ENCODE measurements at places on chromosomes 5 and 9. TPM values are rescaled to one million over a fixed set of nuclear protein-coding genes. Genes with fewer than 3 reads are reported as not detected.

DNA sequence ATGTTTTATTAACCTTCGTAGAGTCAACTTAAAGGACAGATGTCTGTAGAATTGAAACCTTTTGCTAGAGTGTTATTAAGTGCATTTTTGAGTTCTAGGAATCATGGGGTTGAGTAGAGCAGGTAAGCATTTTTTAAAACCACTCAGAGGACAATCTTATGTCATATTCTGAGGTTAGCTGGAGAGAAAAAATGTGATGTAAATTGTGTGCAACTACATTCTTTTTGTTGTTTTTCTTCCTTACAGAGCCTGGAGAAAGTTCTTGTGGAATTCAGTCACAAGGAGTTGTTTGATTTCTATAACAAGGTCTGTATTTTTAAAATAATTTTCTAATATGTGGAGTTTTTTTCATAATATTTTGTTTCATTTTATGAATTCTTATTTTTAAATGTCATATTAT, 206.4 kb downstream of the COMMD10 start:
- no peaks in the 10 kb centered on the region for H3K36me3 ChIP-seq
- no peaks in the 10 kb centered on the region for H3K4me1 ChIP-seq
- no peak overlapping the region for H3K27ac ChIP-seq

- no peaks in the 10 kb centered on the region for H3K4me1 ChIP-seq
- no peak for DNase-seq
- H3K36me3 ChIP-seq = no peaks in the 10 kb centered on the region
- no peak overlapping the region for H3K27ac ChIP-seq
- no peaks in the 10 kb centered on the region for H3K27me3 ChIP-seq
Measured at GRCh38 chr5:122864400-122864799, 19.0 kb downstream of the SNX24 start.

DNA sequence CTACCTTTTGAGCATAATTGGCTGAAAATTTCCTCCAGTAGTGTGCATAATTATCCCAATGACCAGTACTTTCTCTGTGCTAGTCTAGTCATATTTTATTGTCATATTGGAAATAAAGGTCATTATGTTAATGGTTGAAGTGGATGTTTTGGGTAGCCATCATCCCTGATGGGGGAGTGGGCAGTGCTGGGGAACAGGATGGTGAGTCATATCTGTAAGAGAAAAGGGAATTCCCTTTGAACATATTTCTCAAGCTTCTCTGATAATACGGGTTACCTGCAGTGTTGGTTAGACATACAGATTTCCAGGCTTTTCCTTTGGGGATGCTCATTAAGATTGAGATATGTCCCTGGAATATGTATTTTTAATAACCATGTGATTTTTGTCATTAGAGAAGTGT, 33.3 kb upstream of the SPATA31D4 start:
- H3K27ac ChIP-seq = no peak overlapping the region
- no peaks in the 10 kb centered on the region for H3K27me3 ChIP-seq

- DNase-seq = no peak
- no peak overlapping the region for H3K4me3 ChIP-seq
- no peak overlapping the region for H3K27ac ChIP-seq
Measured at GRCh38 chr5:149935431-149935901, 9.1 kb downstream of the PDE6A start.

- DNase-seq = no peak
- peak within 1 kb of the TSS; percentile 49 for H3K4me3 ChIP-seq
- no peaks in the 10 kb centered on the region for H3K36me3 ChIP-seq
- H3K27me3 ChIP-seq = no peaks in the 10 kb centered on the region
- H3K4me1 ChIP-seq = no peaks in the 10 kb centered on the region
- H3K27ac ChIP-seq = no peak within 1 kb of the TSS
Measured at GRCh38 chr5:141412854-141413539, at the start of gene PCDHGA10. Gene PCDHGA10, plus strand, starts transcription at chr5:141412987. Its CDS starts 189 bp downstream, at chr5:141413176.

GRCh38 chr5:109388407-109388806, 21.4 kb downstream of the PJA2 start:
- H3K4me1 ChIP-seq = no peaks in the 10 kb centered on the region
- no peak overlapping the region for H3K27ac ChIP-seq
- H3K36me3 ChIP-seq = peaks cover 2% of the 10 kb centered on the region
- no peaks in the 10 kb centered on the region for H3K27me3 ChIP-seq

DNA sequence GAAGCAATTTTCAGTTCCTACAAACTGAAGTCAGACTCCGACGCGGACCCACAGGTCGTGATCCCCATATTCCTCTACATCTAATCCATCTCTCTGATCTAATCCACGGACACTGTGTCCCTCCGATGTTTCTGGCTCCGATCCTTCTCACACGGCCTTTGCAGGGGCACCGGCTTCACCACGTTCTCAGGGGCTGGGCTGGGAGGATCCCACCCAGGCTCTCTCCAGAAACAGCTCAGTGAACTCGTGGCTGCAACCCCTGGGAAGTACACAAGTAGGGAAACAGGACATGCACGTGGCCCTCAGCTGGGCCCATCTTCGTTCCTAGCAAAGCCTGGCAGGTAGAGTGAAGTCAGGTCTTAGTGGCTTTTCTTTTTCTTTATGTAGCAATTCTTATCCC, 49.1 kb upstream of the OLFM1 start:
- H3K4me3 ChIP-seq = no peak overlapping the region
- H3K27me3 ChIP-seq = peaks cover 4% of the 10 kb centered on the region
- H3K27ac ChIP-seq = no peak overlapping the region
- no peak for DNase-seq
- no peaks in the 10 kb centered on the region for H3K36me3 ChIP-seq
- no peaks in the 10 kb centered on the region for H3K4me1 ChIP-seq

DNA sequence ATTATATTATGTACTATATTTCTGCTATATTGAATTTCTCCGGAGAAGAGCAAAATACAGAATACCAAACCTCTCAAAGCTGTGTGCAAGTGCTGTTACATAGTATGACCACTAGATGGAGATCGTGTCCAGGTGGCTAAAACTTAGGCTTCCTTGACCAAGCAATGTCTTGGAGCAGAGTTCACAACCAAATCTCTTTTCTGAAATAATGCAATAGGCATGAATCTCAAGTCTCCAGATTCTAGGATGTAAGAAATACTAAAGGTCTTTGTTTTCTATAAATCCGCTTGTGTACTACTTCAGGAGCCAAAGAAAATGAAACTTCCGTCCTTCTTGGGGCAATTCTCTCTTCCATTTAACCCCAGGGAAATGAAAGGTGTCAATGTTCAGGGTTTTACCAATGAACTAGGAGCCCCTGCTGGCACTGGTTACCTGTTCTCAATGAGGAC, 181.5 kb upstream of the RAI14 start:
- H3K27me3 ChIP-seq = no peaks in the 10 kb centered on the region
- DNase-seq = no peak
- no peak overlapping the region for H3K27ac ChIP-seq
- no peaks in the 10 kb centered on the region for H3K36me3 ChIP-seq
- H3K4me3 ChIP-seq = no peak overlapping the region
- no peaks in the 10 kb centered on the region for H3K4me1 ChIP-seq

Gene FRMD3
- total RNA-seq = 195 TPM

Gene DROSHA
- 33.2 TPM for total RNA-seq

Gene WNT8A
- not detected for total RNA-seq

Gene PDE6A
- not detected for total RNA-seq

Gene ACSL6
- total RNA-seq = 3.8 TPM

Gene MARCHF3
- total RNA-seq = 30.1 TPM
